ENCODE measurements at places on chromosomes 5 and 9.

DNA sequence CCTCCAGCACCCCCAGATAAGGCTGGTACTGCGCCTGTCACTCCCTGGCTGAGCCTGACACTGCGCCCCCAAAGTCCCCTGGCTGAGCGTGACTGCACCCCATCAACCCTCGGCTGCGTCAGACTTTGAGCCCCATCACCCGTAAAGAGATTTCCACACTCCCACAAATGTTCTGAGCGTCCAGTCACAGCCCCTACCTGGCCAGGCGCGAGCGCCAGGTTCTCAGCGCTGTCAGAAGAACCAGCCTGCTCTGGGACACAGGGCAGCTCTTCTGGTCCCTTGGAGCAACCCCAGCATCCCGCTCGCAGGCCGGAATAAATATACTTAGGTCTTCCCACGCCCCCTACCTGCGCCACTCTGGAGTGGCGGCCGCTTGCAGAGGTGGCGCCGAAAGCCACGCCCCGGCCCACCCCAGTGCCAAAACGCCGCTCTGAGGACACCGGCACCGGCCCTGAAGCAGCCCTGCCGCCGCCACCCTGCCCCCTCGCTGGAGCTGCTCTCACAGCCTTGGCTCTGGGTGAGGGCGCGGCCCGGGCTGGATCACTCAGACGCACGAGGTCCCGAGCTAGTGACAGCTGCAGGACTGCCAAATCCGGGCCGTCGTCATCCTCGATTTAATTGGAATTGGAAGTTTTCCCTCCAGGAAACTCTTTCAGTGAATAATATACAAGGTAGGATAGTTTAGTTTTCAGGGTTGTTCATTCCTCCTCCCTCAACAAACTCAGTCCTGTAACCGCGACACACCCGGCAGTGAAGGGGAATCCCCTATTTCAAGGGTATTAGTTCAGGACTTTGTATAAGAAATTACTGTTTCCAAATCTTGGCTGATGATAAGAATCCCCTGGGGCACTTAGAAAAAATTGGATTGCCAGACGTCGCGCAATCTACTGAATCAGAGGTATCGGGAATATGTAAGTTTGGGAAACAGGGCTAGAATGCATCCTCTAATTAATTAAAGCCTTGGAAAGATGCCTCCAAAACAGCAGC is 1.2 kb upstream of the CEMIP2 start:
- DNase-seq = peak; percentile 49

- no peak for DNase-seq
These were observed 157.9 kb downstream of the ALDH1A1 start for GRCh38 chr9:72794946-72795345.

GRCh38 chr5:68582284-68582683 is 366.7 kb downstream of the PIK3R1 start:
- no peak for DNase-seq

DNA sequence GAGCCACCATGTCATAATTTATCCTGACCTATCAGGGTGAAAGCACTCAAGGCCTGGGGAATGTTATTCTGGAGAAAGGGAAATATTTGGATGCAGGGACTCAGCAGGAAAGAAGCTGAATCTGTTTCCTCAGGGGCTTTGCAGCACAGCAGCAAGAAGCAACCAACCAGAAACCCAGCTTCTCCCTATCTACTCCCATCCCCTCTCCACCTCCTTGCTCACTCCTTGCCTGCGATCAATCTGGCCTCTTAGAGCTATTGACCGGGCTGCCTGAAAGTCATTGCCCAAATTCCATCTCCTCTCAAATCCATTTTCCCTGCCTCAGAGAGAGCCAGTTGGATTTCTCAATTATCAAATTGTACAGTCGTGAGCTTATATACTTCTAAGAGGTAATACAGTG is 542.0 kb upstream of the TRPC7 start:
- DNase-seq = no peak

DNA sequence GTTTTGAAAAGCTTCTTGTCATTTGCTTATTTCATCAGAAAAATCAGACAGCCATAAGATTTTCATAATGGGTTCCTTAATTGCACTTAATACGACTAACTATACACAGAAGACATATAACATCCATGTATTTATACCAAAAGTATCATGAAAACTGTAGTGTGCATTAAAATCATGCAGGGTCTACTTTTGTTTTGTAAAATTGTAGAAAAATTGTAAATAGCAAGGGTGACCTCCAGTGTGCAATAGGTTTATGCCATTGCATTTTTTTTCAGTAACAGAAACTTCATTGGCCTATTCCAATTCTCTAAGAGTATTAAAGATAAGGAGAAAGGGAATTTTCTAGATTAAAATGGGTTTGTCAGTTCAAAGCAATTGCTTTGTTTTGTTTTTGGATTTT is 307.6 kb downstream of the KIAA0825 start:
- DNase-seq = no peak

DNA sequence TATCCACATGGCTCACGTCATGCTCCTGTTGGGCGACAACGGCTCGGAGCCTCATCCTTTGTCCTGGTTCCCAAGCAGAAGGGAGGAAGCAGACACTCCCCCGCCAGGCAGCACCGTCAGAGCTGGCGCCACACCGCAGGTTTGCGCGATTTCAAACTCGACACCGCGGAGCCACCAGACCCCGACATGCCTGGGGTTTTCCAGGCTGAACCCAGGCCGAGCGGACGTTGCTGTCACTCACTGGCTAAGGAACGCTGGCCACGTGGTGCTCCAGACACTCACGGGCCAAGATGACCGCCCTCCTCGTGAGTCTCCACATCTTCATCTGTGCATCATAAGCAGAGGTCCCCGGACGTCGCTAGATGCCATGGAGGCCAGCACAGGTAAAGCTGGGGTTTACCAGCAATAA is 9.0 kb downstream of the TERT start:
- DNase-seq = no peak

GRCh38 chr5:7834982-7835381 is 16.0 kb downstream of the CFAP90 start:
- no peak for DNase-seq

DNA sequence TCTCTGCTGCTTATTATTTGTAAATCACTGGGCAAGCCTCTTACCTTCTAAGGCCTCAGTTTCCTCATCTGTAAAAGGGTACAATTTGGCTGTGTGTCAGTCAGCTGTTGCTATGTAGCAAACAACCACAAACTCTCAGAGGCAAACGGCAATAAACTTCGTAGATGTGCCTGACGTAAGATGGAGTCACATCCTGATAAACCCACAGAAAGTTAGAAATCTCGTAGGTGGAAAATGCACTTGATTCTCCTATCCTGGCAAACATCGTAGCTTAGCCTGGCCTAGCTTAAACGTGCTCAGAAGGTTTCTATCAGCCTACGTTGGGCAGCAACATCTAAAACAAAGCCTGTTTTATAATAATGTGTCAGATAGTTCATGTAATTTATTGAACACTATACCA is 35.0 kb upstream of the UNC5A start:
- no peak for DNase-seq

- DNase-seq = no peak
These were observed 139.8 kb downstream of the COL23A1 start for GRCh38 chr5:178450121-178451028.

- peak; percentile 43 for DNase-seq
These were observed 535 bp downstream of the RFX3 start for GRCh38 chr9:3525096-3525835.

DNA sequence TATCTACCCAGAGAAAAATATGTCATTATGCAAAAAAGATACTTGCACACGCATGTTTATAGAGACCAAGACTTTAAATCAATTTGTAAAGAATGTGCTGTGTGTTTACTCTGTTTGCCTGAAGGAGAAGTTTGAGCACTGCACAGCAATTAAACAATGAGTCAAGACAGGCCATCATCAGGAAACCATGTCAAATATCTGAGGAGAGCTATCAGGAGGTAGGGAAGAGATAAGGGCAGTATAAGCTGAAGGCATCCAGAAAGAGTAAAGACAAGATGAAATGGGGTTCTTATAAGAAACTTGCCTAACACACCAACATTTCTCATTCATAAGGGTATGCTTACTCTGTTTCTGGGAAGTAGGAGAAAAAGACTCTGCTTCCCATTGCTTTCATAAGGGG is 405.8 kb upstream of the PTGER4 start:
- no peak for DNase-seq

- no peak for DNase-seq
These were observed 230.3 kb downstream of the AUH start for GRCh38 chr9:91131433-91131839.

GRCh38 chr9:101055516-101055915 is 27.0 kb downstream of the PLPPR1 start:
- no peak for DNase-seq

GRCh38 chr9:136354592-136355085 is 8.9 kb downstream of the DNLZ start:
- no peak for DNase-seq

DNA sequence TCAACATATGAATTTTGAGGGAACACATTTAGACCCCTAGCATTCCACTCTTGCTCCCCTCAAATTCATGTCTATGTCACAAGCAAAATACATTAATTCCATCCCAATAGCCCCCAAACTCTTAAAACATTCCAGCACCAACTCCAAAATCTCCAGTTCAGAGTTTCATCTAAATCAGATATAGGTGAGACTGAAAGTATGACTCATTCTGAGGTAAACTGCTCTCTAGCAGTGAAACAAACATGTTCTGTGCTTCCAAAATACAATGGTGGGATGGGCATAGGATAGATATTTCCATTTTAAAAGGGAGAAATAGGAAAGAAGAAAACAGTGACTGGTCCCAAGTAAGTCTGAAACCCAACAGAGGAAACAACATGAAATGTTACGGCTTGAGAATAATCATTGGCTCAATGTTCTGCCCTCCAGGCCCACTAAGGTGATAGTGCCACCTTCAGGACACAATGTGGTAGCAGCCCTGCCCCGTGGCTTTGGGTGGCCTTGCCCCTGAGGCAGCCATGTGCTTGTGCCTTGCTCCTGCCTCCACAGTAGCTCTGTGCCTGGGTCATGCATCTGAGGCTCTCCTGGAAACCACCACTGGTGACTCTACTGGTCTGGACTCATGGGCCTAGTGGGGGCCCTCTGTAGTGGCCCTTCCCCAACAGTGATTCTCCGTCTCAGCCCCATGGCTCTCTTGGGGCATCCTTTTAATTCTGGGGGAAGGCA is 36.4 kb upstream of the IPPK start:
- DNase-seq = peak; percentile 60

- no peak for DNase-seq
These were observed 127.2 kb downstream of the KDM4C start for GRCh38 chr9:6884990-6885389.

DNA sequence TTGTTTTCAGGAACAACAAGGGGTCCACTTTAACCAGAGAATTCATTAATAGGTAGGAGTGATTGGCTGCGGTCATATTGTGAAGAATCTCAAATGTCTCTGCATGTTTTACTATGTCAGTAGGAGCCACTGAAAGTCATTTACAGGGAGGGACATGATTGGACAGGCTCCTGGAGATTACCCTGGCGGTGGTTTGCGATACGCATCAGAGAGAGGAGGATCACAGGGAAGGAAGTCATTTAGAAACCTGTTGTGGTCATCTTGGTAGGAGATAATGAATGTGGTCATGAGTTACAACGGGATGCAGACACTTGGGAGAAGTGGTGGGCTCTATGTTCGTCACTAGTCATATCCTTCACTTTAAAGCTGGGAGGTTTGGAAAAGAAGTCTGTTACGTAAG is 262.8 kb downstream of the FAM114A2 start:
- no peak for DNase-seq

- no peak for DNase-seq
These were observed 18.6 kb upstream of the KDM4C start for GRCh38 chr9:6739218-6739617.

GRCh38 chr5:143208365-143208641 is 195.2 kb downstream of the NR3C1 start:
- no peak for DNase-seq

GRCh38 chr9:136044971-136045594 is 50.0 kb downstream of the NACC2 start:
- DNase-seq = no peak

GRCh38 chr5:92371171-92371888 is 988.2 kb upstream of the ARRDC3 start:
- no peak for DNase-seq

DNA sequence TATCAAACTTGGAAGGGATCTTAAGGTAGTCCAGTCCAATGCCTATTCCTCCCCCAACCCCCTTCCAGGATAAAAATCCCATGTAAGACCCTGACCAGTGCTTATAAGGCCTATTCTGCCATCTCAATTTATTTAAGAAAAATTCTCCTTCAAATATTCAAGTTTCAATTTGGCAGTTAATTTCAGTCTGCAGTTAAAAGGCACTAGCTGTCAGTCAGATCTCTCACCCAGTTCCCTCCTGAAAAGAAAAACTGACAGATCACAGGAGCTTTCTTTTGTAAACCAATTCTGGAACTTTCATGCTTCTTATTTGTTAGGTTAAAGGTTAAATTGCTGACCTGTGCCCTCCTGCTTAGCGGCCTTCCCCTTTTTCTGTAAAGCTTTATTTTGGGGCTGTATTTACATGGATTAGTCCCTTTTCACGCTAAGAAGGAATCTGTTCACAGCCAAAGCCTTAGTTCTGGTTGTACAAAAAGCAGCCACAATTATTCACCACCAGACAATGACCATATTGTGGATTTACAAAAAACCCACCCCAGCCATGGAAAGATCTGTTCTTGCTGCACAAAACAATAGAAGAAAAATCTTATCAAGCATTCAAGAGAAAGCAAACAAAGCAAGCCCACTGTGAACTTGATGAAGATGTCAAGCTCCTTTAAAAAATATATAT is 68.7 kb downstream of the DENND1A start:
- no peak for DNase-seq

GRCh38 chr5:142881784-142882126 is 111.6 kb downstream of the ARHGAP26 start:
- DNase-seq = no peak

DNA sequence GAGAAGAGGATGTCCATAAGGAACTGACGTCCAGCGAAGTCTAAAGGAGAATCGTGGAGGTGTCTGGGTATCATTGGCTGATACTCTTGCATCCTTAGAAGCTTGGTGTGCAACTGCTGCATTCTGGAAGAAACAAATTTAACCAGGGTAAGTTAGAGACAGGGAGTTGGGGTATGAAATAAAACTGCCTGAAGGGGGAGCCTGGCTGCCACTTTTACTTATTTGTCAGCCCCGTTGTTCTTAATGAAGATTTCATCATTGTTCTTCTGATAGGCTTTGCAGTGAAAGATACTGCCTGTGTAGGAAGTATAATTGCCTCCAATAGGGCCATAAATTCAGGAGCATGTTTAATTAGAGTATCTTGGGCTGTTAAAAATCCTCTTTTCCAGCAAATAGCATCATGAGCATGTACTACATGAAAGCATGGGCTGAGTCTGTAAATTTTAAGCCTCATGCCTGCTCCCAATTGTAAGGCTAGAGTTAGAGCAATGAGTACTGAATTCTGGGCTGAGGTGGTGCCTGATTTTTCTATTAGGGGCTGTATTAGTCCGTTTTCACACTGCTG is 1264.5 kb upstream of the ACO1 start:
- DNase-seq = peak; percentile 26

- no peak for DNase-seq
These were observed 202.9 kb upstream of the IL12B start for GRCh38 chr5:159533197-159533596.

GRCh38 chr5:6490246-6490645 is 41.6 kb downstream of the UBE2QL1 start:
- no peak for DNase-seq

All from endothelial cell (in vitro differentiated cells).